ENCODE measurements at places on chromosomes 5 and 9.

DNA sequence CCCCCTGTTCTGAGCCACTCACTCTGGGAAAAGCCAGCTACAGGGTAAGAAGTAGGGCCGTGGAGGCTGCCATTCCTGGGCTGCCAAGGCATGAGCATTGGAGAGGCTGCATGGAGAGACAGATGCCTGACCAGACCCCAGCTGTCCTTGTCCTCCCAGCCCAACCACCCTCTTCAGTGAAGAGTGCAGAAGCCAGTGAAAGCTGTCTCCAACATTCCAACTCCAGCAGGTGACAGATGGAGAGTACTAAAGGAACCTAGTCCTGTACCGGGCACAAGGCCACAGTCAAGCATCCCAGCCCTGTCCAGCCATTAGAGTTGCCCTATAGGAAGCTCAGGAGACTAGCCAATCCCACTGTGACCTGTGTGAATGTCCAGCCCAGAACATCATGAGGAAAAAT lies 165.1 kb downstream of the DIRAS2 start:
- no peak for DNase-seq

GRCh38 chr5:170109059-170110031 lies 3.6 kb downstream of the FOXI1 start:
- no peak for DNase-seq

- DNase-seq: no peak
Observed at GRCh38 chr5:159697530-159697929, 218.8 kb upstream of the ADRA1B start.

GRCh38 chr5:175623088-175623487 lies 34.8 kb upstream of the HRH2 start:
- no peak for DNase-seq

DNA sequence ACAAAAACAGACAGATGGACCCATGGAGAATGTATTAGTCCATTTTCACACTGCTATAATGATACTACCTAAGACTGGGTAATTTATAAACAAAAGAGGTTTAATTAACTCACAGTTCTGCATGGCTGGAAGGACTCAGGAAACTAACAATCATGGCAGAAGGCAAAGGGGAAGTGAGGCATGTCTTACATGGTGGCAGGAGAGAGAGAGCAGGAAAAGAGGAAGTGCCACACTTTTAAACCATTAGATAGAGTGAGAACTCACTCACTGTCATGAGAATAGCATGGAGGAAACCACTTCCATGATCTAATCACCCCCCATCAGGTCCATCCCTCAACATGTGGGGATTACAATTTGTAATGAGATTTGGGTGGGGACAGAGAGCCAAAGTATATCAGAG lies 808.9 kb downstream of the CDH12 start:
- DNase-seq: no peak

DNA sequence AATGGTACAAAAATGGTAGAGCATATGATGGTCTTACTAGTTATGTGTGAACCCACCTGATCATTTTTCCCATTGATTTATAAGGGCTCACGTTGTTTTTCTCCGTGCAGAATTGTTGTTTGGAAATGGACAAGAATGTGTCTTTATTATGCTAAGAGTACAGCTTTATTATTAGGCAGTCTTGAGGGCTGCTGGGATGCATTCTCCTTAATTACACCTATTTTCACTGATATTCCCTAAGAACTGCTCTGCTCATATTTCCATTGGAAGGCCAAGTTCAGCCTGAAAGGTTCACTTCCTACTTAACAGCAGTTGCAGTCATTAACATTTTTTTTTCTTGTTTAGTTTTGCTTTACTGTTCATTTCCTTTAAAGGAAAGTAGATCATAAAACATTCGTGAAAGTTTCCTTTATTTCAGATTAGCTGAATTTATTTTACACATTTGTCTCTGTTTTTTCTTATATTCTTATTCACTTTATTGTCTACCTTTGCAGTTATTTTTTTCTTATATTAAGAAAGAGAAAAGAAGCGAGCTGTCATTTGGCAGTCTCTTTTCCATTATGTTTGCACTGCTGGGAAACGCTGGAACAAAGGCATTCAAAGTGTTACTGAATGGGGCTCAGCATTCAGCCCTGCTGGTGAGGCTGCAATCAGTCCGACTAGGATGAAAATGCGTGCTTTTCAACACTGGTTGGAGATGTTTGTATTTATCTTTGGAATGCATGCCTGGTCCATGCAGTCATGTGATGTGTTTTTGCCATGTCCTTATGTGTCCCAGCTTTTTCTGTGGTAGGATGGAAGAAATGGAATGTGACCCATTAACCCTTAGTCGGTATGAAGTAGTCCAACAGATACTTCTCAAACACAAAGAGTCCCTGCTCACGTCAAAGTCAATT lies 602.7 kb upstream of the ZNF608 start:
- DNase-seq: no peak

GRCh38 chr5:166127766-166128570 lies 2163.5 kb upstream of the WWC1 start:
- DNase-seq: no peak

GRCh38 chr5:144457160-144457559 lies 286.5 kb downstream of the KCTD16 start:
- no peak for DNase-seq

- DNase-seq: no peak
Observed at GRCh38 chr5:94471521-94471920, 146.9 kb downstream of the KIAA0825 start.

GRCh38 chr9:105330755-105331154 lies 86.3 kb downstream of the SLC44A1 start:
- DNase-seq: no peak

GRCh38 chr5:153883854-153884611 lies 154.7 kb downstream of the FAM114A2 start:
- DNase-seq: peak; percentile 57

DNA sequence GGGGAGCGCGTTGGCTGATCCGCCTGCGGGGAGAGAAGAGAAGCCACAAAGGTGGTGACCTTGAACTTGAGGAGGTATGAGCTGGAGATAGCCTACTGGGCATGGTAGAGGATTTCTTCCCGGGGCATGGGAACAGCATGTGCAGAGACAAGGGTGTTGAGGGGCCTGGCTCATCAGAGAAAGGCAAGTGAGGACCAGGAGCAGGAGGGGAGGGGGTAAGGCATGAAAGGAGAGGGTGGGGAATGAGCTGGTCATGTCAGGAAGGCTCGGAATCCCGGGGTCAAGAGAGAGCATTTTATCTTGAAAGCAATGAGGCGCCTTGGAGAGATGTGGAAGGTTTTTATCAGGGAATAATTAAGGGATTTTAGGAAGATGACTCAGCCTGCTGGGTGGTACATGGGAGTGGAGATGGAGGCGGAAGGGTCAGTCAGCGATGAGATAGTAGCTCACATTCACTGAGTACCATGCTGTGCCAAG lies 121.1 kb downstream of the LHX2 start:
- DNase-seq: no peak

DNA sequence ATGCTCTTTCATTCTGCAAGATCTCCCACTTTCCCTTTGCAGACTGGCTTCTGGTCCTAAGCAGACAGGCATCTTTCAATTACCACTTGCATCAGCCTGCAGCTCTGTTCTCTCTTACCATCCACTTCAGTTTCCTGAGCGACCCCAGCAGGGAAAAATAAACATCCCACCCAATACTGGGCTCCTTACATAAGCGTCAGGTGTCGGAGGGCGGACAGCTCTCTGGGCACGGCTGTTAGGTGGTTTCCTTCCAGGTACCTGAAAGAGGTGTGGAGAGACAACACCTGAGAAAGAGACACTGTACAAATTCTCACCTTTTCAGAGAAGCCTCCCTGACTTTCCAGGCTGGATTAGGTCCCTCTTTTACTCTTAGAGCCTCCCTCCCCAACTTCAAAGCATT lies 145.1 kb upstream of the PANK3 start:
- DNase-seq: no peak

DNA sequence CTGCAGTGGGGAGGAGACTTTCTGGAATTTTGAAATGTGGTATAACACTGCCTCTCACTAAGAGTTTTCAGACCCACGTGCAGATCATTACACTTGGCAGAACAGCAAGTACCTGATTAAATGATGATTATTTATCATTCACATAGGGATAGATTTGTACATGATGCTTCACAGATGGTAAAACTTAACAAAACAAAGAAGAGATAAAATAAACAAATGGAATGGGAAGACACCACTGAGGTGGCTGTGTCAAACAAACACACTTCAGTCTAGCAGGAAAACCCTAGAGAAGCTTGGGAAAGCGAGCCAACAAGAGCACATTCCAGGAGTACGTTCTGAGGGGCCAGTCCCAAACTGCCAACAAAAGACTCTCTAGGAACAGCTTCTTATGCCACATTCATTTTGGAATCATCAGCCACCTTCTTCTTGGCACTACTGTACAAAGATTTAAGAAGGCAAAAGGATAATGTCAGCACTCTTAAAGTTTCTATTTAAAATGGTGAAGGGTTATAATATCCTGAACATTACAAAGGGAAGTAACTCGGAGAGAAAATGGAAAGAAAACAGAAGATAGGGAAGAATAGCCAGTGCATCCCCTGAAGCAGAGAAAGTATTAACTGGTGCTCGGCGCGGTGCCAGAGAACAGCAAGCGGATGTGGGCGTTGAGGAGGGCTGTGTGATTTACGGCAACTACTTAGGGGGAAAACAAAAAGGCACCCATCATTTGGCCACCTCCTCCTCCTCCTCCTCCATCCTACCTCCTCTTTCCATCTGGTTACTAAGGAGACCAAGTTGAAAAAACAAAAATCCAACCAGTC lies 1.6 kb downstream of the MED27 start:
- no peak for DNase-seq
